Liver (tissue), 10 donors: ENCODE measurements at places on chromosomes 2 and 18.

GRCh38 chr2:114010001-114010400 lies 120.1 kb downstream of the ACTR3 start:
- no peak for DNase-seq

- DNase-seq = no peak
Measured at GRCh38 chr2:205722283-205722918, 40.1 kb downstream of the NRP2 start.

GRCh38 chr2:145750612-145751011 lies 1230.7 kb upstream of the ZEB2 start:
- no peak for DNase-seq

GRCh38 chr2:57947398-57947797 lies 99.2 kb upstream of the VRK2 start:
- no peak for DNase-seq
